CD4-positive, alpha-beta T cell treated with Interleukin-12 subunit alpha and Interleukin-12 subunit beta, for 1 hour (primary cell): ENCODE measurements at places on chromosomes 4 and X.

DNA sequence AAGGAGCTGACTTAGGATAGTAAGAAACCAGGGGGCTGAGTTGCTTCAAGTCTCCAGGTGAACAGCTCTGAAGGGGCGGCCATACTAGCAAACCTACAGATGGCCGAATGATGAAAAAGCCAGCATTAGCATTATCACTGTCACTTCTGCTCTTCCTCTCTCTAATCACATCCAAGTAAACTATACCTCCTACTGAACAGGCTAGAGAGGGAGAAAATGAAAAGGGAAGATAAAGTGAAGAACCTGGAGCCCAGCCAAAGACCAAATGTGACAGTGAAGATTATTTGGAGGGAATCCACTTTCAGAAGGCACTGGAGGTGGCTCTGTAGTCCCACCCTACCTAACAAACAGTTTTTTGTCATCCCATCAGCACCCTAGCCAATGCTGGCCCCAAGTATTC, 50.4 kb upstream of the PRPS1 start:
- no peak for DNase-seq

DNA sequence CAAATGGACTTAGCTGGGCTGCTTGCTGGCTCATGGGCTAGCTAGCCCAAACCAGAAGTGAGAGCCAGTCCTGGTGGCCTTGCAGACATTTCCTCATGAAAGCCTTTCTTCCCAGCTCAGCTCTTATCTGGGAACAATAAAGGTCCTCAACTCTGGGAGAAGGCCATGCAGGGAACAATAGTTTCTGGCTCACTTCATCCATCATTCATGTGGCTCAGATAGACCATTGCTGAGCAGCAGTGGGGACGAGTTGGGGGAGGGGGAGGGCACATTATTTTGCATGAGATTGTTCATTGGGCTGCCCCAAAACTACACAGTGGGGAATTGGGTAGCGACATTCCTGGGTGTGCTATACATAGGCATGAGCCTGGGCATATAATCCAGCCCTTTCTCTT, 47.6 kb downstream of the NHSL2 start:
- no peak for DNase-seq

GRCh38 chrX:68114573-68115129, 318.6 kb downstream of the OPHN1 start:
- DNase-seq = no peak

- DNase-seq = no peak
Observed at GRCh38 chr4:150096625-150097024, 18.4 kb downstream of the DCLK2 start.

DNA sequence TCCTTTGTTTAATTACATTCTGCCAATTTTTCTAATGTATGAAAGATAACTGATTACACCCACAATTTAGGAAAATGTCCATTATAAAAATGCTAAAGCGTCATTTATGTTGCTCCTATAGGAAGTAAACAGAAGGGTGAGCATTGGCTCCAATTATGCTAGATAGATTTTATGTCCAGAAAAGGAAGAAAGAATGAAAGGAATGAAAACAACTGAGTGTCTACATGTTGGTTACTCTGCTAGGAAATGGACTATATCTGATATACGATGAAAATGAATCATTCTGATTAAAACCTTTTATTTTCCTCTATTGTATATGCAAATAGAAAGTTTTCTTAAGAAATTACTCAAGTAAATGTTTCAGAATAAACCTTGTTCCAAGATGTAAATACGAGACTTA, 1.6 kb downstream of the ENAM start:
- no peak for DNase-seq

DNA sequence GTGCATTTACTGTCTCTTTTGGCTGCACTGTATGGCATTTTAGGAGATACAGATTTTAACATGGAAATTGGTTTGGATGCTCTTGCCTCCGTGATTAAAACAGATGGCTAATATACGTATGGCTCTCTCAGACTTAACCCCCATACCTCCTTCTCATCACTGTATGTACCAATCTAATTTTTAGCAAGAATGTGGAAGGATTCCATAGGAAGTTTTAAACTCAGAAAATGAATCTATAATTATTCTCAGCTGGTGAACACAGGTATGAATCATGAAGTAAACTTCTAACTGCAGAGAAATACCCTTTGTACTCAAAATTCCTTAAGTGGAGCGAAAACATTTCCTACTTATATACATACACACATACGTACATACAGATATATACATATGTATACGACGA, 210.5 kb upstream of the NEIL3 start:
- no peak for DNase-seq

GRCh38 chrX:39157796-39158195, 356.5 kb downstream of the MID1IP1 start:
- no peak for DNase-seq

GRCh38 chrX:105869701-105870100, 47.4 kb downstream of the NRK start:
- no peak for DNase-seq

- DNase-seq = no peak
Observed at GRCh38 chr4:167492007-167492406, 257.7 kb upstream of the SPOCK3 start.

GRCh38 chr4:41452484-41453225, 85.3 kb upstream of the LIMCH1 start:
- DNase-seq = no peak

- no peak for DNase-seq
Observed at GRCh38 chr4:17719106-17719505, 62.3 kb downstream of the FAM184B start.

DNA sequence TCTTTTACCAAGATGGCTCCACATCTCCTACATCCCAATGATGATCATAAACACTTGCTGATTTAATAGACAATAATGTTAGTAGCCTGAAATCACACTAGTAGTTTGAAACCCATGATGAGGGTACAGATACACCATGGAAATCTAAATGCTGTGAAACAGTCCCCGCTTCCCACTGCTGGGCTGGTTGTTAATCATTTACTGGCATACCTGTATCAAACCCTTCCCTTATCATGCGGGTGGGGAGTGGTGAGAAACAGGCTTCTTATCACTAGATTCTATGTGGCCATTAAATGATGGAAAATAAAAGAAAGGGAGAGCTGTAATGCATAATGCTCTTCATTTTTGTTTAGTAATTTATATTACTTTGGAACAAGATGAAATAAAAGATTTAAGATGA, 21.9 kb downstream of the MAOA start:
- DNase-seq = no peak

DNA sequence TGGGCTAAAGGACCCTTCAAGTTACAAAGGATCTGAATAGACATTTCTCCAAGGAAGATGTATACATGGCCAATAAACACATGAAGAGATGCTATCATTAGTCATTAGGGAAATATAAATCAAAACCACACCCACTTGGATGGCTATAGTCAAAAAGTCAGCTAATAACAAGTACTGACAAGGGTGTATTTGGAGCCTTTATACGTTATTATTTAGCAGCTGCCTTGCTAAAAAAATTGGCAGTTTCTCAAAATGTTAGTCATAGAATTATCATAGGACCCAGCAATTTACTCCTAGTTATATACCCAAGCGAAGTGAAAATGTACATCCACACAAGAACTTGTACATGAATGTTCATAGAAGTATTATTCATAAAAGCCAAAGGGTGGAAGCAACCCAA, 112.7 kb upstream of the DUSP21 start:
- no peak for DNase-seq

GRCh38 chr4:119628281-119629141, at the start of gene PDE5A:
PDE5A (minus strand) TSS chr4:119628804; CDS start chr4:119628671, 133 bp downstream.
- DNase-seq = peak; percentile 78

DNA sequence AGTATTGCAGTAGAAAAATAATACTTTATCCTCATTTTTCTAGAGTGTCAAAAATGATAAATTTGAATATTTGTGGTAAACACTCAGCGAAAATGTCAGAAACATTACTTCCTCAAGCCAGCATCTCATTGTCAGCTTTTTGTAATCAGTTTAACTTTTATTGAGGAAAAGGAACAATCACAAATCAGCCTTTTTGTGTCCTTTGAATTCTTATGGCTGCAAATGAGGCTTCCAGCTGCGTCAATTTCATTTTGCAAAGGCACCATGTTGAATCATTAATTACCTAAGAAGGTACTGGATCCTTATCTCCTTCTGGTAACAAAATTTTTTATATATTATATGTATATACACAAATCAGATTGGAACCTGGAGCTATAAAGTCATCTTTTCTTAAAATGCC, 442.6 kb upstream of the CPEB2 start:
- no peak for DNase-seq

GRCh38 chr4:161197912-161198311, 965.9 kb downstream of the FSTL5 start:
- no peak for DNase-seq

- no peak for DNase-seq
Observed at GRCh38 chr4:146271466-146271865, 57.1 kb downstream of the REELD1 start.

GRCh38 chr4:103244251-103244650, 46.1 kb upstream of the CENPE start:
- DNase-seq = no peak

DNA sequence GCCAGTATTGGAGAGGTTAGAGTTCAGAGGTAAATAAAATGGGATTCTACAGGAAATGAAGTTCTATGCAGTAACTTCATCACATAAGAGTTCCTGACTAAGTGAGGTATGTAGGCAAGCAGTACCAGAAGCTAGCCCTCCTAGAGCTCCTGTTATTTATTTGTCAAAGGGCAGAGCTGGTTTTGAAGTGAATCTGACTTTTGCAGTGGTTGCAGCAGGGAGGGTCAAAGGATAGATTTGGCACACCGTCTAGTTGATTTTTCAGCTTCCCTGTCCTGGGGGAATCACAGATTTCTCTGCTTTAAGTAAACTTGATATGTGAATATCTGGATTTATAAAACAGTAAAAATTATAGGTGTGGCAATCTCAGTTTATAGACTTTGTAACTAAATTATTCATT, 130.7 kb downstream of the IL1RAPL2 start:
- no peak for DNase-seq

DNA sequence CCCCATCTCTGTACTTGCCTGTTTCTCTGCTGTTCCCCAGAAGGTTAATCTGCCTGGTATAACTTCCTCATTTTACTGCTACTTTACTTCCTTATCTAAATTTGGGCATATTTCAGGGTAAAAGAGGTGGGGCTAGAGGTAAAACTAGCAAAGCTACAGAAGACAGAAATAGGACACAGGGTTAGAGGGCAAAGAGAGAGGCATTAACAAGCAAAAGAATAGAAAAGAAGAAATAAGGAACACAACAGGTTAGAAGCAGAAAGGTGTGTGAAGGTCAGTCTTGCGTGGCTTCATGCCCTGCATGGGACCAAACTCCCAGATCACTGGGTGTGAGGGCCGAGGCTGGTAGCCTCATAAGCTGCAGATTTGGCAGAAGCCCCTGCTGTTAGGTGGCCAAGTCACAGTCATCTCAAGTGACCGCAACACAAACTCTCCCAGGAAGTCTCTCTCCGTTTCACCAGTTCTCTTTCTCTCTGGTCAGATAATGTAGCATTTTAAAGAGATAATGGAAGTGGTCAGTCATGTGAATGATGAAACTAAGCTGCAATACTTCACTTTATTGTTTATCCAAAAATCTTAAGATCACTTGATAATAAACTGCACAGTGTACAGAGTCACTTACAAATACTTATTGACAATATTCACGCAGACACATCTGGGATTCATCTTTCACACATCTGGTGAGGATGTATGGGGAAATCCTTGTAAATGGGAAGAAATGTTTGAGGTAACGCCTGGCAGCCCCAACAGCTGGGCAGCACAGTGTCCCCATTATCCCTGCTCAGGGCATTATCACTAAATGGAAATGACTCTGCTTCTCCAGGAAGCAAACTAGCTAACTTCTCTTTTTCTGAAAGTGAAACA, 16.4 kb downstream of the TMEM154 start:
- no peak for DNase-seq

DNA sequence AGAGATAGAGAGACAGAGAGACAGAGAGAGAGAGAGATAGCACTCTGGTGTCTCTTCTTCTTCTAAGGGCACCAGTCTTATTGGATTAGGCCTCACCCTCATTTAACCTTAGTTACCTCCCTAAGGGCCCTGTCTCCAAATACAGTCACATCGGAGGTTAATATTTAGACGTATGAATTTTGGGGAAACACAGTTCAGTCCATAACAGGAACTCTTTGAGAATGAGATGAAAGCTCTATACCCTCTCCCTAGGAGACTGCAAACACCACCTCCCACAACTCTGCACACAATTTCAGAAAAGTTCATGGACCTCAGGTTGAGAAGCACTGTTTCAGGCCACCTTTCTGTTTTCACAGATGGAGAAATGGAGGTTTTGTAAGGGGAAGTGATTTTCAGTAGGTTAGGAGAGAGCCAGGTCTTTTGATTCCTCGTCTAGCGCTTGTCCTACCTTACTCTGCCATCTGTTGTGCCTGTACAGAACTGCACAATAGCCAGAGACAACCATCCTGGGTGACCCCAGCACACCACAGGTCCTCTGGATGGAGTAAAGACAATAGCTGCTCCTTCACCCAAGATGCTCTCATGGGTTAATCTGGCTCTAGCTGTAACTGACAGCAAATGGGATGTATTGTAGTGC, 16.9 kb upstream of the LOC101059915 start:
- DNase-seq = peak; percentile 49

GRCh38 chrX:68841251-68842049, 12.6 kb downstream of the EFNB1 start:
- DNase-seq = no peak

DNA sequence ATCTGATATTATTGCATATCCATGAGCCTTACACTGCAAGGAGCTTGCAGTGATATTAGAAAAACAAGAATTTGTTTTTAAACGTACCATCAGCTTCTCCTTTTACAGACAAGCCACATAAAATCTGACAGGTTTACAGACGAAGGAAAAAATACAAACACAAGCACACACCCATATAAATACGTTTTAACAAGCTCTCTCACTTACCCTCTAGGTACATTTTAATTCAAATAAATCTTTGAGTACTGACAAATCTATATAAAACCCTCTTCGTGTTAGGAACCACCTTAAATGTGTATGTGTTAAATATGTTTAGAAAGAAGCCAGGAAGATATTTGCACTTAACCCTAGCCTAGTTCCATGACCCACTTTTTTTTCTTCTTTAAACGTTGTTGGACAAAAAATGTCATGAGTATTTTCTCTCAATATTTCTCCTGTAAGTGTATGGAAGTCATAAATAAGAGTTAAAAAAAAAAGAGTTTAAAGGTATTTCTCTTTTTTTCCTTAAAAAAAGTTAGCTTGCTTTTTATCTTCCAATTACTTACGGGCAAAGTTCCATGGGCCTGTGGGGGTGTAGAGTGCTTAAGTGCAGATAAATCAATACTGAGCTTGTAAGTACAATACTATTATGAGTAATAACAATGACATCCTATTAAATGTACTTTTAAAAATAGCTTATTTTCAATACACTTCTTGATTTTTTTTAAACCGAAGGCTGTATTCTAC, 1.5 kb downstream of the ARAP2 start:
- DNase-seq = no peak

DNA sequence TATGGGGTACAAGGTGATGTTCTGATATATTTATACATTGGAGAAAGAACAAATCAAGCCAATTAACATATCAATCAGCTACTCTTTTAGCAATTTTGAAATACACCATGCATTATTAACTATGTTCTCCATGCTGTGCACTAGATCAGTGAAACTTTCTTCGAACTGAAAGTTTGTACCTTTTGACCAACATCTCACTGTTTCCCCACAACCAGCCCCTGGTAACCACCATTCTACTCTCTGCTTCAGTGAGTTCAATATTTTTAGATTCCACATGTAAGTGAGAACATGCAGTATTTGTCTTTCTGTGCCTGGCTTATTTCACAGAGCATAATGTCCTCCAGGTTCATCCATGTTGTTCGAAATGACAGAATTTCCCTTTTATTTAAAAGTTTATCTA, 246.1 kb upstream of the VCX start:
- DNase-seq = no peak
